ENCODE measurements at places on chromosomes 4 and X. TPM values are rescaled to one million over a fixed set of nuclear protein-coding genes. Genes with fewer than 3 reads are reported as not detected.
A peak's percentile ranks its signal among the peaks of the same experiment; 100 is the strongest.

The SHISA3 gene
- total RNA-seq: 2.1 TPM

The RBM10 gene
- total RNA-seq: 26.2 TPM

The KLHL34 gene
- 6.4 TPM for total RNA-seq

The MAGEB4 gene
- total RNA-seq: not detected

The ADRA2C gene
- 7.7 TPM for total RNA-seq

The COL25A1 gene
- total RNA-seq: 0.26 TPM

The CCSER1 gene
- total RNA-seq: 12.2 TPM

DNA sequence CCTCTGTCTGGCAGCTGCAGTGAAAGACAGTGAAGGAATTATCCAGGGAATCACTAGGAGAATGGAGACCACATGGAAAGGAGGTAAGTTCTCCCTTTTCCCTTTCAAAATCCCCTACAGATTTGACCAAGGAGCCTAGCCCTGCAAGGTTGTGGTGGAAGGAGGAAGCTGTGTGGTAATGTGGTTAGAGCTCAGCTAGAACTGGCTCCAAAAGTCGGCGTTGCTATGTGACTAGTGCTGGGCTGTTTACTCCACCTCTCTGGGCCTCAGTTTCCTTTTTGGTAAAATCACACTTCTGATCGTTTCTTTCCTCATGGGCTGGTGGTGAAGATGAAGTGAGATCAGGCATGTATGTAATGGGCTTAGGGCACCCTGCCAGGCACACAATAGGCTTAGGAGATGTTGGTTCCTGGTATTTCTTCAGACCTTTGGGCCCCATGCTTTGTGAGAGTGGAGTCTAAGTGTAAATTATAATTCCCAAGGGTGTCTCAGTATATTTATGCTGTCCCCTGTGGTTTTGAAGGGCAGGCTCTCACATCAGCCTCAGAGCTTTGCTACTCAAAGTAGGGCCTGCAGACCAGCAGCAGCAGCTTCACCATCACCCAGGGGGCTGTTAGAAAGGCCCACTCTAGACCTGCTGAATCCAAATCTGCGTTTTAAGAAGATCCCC is 183.7 kb upstream of the BCOR start:
- DNase-seq: no peak

DNA sequence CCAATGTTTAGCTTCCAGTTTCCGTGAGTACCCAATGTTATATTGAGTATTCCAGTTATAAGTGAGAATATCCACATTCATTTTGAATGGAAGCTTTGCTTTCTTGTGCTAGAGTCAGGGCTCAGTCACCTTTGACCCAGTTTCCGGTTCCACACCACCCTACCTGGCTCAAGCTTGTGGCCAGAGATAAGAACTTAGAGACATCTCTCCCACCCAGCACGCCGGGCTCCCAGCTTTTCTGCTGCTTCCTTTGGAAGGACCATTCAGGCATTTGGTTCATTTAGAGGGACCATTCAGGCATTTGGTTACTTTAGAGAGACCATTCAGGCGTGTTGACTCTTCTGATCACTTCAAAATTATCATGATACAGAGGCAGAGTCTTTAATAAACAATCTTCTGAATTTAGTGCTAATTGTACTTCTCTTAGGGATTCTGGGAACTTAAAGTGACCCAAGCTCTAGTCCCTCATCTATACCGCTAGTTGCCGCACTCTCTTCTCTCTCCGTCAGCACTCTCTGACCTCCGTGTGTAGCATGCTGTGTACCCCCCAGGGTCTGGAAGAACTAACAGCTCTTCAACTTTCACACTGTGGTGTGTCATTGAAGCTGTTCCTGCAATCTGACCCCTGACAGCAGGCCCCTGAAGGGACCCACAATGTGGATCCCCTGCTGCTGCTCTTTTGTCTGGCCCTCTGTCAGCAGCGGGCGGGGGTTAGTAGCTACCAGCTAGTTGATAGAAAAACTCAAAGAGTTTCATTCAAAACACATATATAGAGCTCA is 943.1 kb downstream of the ARAP2 start:
- DNase-seq: no peak

GRCh38 chrX:93422693-93423092 is 250.7 kb downstream of the NAP1L3 start:
- no peak for DNase-seq

DNA sequence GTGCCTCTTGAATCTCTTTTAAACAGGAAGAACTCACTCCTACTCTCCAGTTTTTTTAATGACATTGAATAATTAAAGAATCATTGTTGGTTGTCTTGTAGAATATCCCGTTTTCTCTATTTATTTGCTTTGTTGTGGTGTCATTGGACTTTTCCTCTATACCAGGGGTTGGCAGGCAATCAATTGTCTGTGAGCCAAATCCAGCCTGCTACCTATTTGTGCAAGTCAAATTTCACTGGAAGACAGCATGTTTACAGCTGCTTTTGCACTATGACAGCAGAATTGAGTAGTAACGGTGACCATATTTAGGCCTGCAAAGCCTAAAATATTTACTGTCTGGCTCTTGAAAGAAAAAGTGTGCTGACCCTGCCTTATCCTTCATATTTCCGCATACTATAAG is 34.8 kb downstream of the POLA1 start:
- DNase-seq: no peak

DNA sequence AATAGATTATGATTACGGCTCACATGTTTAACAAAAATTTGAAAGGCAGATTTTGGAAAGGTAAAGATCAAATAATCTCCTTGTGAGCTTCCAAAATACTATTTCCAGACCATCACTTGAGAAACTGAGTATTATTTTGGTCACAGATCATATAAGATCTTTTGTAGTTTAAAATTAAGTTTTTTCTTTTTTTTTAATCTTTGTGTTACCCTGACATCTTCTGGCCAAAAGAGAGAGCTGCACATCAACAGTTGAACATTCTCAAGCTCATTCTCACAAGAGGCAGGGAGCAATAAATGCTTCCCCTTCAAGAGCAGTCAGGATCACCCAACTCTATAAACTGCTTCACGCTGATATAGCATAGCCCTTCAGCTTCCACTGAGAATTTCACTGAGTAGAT is 15.9 kb downstream of the TMEM192 start:
- DNase-seq: no peak

DNA sequence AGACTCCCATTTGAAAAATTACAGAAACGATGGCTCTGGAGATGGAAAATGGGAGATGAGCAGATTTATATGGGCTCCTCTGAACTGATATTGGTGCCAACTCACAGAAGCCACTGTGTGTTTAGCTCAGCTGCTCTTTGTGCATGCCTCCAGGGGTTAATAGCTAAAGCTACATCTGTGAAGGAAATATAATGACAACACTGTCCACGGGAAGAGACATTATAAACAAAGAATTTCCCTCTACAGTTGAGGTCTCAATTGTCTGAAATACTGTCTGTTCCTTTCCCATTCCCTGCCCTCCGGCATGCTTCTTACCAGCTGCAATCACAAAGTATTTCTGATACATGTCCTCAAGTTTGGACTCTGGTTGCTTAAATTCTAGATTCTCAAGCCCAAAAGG is 40.4 kb downstream of the PPA2 start:
- no peak for DNase-seq

- peak; percentile 68 for DNase-seq
Observed at GRCh38 chr4:127781300-127782024, 660 bp upstream of the HSPA4L start.

GRCh38 chr4:36930562-36931111 is 313.9 kb upstream of the NWD2 start:
- DNase-seq: no peak

DNA sequence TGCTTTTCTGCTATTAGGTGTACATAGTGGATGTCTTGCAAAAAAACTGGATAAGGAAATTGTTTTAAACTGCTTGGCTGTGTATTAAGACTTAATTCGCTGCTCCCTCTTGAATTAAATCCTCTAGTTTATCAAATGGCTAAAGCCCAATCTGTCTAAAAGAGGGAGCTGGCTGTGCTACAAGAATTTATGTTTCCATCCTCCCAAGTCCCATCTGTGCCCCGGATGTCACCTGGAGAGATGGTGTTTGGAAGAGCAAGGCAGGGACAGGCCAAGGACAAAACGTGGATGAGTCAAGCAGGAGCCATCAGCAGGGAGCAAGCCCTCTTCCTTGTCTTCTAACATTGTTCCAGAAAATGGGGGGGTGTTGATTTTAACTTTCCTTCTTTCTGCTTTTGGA is 171.3 kb upstream of the LCORL start:
- DNase-seq: no peak

GRCh38 chr4:183758061-183758757 is 99.1 kb downstream of the TRAPPC11 start:
- peak; percentile 70 for DNase-seq

- peak; percentile 25 for DNase-seq
Observed at GRCh38 chr4:54439831-54440243, 210.7 kb downstream of the PDGFRA start.

Data from heart left ventricle (tissue), 16 donors.